IPS-NIHi11 (cell line): ENCODE measurements at places on chromosomes 3 and 15.

DNA sequence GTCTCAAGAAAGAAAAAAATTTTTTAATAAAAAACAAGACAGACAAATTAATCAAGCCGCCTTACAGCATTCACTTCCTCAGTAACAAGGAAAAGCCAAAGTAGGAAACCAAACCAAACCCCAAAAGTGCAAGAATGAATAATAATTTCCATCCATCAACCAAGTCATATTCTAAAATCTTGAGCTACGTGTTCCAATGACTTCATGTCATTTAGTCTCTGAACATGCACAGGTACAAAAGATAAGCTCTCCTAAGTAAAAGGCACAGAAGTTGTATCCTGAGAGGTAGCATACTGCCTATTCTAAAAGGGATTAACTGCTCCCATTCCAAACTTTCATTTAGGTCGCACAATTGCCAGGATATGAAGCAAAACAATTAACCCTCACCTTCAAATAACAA, 29.7 kb downstream of the SLC4A7 start:
- DNase-seq, result no peak

DNA sequence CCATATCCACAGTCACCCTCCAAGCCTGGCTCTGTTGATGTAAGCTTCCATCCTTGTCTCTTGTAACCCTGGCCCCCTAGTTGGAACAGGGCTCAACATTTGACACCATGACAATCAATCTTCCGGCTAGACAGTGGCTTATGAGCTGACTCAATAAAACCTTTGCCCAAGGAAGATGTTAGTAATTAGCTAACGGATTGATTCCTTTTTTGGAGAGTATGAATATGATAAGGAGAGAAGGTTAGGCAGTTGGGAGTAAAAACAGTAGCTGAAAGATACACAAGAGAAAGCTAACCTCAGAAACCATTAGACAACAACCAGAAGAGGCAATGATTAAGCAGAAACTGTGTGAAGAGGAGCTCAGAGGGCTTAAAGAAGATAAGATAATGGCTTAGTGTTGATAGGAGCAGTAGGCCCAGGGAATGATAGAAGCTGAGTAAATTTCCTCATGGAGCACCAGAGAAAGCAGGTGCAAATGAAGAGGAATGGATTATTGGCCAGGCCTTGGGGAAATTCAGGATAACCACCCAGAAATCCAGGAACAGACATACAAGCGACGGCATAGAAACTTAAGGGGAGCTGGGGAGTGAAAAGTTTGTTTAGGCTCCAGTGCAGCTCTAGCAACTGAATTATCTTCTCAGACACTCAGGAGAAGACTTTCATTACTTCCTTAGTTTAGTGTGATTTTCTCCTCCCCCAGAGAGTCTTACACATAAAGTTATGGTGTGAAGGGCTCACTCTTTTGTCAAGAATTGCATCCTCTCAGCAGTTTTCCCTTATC, 7.8 kb upstream of the RFX7 start:
- no peak for DNase-seq

DNA sequence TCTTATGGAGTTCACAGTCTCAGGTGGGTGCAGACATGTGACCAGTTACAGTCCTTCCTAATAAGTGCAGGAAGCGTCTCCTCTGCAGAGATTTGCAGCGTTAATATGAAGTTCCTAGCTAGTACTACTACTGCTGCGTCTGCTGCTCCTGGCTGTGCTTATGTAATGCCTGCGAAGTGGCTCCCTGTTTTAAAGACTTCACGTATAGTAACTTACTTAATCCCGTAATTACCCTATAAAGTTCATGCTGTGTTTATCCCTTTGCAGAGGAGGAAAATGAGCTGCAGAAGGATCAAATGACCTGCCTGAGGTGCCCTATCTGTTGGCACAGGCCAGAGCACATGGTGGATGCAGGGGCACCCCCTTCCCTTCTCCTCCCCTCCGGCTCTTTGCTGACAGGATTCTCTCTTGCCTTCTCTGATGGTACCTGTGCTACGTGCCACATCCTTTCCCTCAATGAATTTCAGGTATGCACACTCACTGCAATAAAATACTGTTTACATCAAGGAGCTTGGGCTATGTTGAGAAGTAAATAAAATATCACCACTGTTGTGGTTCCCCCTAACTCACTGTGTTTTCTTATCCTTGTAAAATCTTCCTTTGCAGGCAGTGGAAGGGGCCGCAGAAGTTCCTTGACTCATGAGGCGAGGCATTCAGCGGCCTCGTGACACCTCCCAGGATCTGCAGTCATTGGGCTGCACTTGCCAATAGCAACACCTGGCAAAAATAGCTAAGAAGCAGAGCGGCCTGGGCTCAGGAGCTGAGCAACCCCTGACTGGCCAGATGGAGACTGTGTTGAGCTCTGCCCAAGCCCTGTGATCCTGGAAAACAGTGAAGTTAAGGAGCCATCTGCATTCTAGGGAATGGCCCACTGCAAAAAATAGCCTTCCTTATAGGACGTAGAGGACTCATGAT, 188.9 kb upstream of the ATP10A start:
- DNase-seq, result no peak

GRCh38 chr15:27126449-27126848, 155.5 kb downstream of the GABRG3 start:
- no peak for DNase-seq

GRCh38 chr15:90744759-90745402, 27.7 kb downstream of the BLM start:
- DNase-seq, result no peak

- no peak for DNase-seq
Measured at GRCh38 chr3:17672506-17672905, 69.9 kb downstream of the TBC1D5 start.
